ENCODE measurements at places on chromosomes 2 and 18. TPM values are rescaled to one million over a fixed set of nuclear protein-coding genes. Genes with fewer than 3 reads are reported as not detected.

MC5R gene
- total RNA-seq = not detected

SLC38A11 gene
- total RNA-seq = not detected

GRCh38 chr2:45223531-45223930 lies 214.3 kb upstream of the SIX2 start:
- no peak overlapping the region for H3K4me3 ChIP-seq
- no peaks in the 10 kb centered on the region for H3K4me1 ChIP-seq
- H3K36me3 ChIP-seq = no peaks in the 10 kb centered on the region
- no peak overlapping the region for H3K27ac ChIP-seq

DNA sequence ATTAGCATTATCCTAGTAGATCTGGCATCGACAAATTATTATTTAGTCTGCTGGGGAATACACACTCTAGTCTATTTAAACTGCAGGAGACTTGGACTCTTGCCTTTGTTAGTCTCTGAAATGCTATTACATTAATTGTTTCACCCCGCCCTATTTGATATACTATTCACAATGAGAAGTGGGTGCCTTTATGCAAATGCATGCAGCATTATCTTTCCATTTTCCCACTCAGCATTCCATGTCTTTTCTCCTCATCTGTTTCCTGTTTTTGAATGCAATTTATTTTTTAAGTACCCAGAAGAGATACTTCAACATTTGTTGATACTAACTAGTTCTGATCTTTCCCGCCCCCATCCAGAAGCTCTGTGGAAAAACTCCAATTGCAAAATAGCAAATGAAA lies 395.3 kb upstream of the NXPH2 start:
- H3K27ac ChIP-seq = no peak overlapping the region
- DNase-seq = no peak
- H3K4me1 ChIP-seq = no peaks in the 10 kb centered on the region

GRCh38 chr2:231348173-231348572 lies 47.3 kb upstream of the B3GNT7 start:
- no peaks in the 10 kb centered on the region for H3K36me3 ChIP-seq
- H3K4me3 ChIP-seq = no peak overlapping the region
- no peaks in the 10 kb centered on the region for H3K4me1 ChIP-seq
- no peaks in the 10 kb centered on the region for H3K27me3 ChIP-seq
- no peak for DNase-seq

DNA sequence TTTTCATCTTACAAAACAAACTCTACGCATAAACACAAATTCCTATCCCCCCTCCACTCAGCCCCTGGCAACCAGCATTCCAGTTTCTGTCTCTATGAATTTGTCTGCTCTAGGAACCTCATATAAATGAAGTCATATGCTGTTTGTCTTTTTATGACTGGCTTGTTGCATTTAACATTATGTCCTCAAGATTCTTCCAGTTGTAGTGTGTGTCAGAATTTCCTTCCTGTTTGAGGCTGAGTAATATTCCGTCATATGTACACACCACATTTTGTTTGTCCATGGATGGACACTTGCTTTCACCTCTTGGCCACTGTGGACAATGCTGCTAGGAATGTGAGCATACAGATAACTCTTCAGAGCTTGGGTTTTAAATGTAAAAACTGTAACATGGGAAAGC lies 272.1 kb downstream of the GBX2 start:
- no peaks in the 10 kb centered on the region for H3K4me1 ChIP-seq

- no peaks in the 10 kb centered on the region for H3K36me3 ChIP-seq
- DNase-seq = no peak
- H3K4me3 ChIP-seq = no peak overlapping the region
Measured at GRCh38 chr2:205543262-205543843, 138.9 kb upstream of the NRP2 start.

DNA sequence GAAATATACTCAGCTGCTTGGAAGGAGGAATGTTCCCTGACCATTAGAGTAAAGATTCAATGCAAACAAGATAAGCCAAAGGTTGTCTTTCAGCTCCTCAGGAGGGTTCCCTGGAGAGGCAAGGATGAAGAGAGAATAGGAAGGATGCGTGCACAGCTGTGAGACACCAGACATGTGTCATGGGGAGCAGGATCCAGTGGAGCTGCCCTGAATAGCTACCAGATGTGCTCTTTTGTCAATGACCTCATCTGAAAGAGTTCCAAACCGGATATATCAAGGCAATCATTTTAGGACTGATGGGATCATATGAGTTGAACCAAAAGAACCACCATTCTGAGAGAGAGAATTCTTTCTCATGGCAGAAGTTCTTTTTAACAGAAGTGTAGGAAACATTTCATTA lies 490.6 kb downstream of the IRS1 start:
- H3K27ac ChIP-seq = no peak overlapping the region
- no peaks in the 10 kb centered on the region for H3K27me3 ChIP-seq
- no peak overlapping the region for H3K4me3 ChIP-seq
- no peaks in the 10 kb centered on the region for H3K4me1 ChIP-seq
- H3K36me3 ChIP-seq = no peaks in the 10 kb centered on the region
- DNase-seq = no peak

Measured in ascending aorta (tissue), 2 donors.